ENCODE measurements at places on chromosomes 5 and 9.
A peak's percentile ranks its signal among the peaks of the same experiment; 100 is the strongest.

DNA sequence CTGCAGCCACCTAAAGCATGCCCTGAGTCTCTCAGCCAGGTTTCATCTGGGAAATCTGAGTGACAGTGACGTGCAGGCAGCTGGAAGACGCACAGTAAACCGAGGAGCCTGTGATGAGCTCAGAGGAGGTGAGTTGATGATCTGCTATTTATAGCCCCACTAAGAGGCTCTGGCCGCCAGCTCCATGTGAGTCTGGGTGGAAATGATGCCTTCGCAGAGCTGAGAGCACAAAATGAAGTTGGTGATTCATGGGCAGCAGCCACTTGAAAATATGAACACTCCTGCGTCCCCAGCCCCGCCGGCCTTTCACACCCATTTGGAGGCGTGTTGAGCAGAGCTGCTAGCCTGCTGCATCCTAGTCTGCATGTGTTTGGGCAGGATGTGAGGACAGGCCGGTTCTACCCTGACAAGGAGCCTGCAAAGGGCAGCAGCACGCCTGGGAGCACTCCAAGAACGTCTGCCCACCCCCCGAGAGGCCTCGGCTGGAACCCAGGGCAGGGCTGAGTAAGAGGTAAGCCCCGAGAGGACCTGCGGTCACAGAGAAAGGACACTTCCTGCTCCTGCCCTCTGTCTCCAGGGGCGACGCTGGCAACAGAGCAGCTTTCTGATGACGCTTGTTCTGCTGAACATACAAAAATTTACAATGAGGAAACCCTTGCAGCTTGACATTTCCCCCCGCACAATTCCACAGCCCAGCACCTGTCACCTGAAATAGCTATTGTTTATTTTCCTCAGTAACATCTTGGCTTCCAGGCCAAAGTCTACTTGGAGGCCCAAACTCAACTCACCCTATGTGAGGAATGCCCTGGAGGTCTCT is 25.1 kb upstream of the CDKN2AIPNL start:
- DNase-seq, result peak; percentile 37

- DNase-seq, result no peak
Measured at GRCh38 chr9:117733465-117733864, 29.3 kb downstream of the TLR4 start.

GRCh38 chr9:108636013-108636412 is 219.8 kb downstream of the ACTL7B start:
- DNase-seq, result no peak

- DNase-seq, result no peak
Measured at GRCh38 chr9:90735952-90736351, 65.7 kb upstream of the SYK start.

GRCh38 chr9:7665874-7666273 is 133.7 kb downstream of the DMAC1 start:
- DNase-seq, result no peak

GRCh38 chr5:167317884-167318283 is 973.6 kb upstream of the WWC1 start:
- no peak for DNase-seq

DNA sequence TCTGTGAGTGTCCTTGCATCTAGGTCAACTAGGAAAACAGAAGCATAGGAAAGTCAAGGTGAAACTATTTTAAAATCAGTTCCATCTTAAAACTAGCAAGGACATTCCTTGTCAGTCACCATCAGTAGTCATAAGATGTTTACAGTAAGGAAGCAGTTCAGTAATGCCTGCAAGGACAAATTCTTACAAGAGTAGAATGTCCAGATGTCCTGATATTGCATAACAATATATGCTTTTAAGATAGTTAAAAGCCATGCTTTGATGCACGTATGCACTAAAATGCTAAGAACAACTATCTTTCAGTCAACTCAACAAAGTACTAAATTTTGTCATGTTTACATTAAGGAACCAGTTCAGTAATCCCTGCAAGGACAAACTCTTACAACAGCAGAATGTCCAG is 11.3 kb upstream of the SVEP1 start:
- DNase-seq, result no peak

- no peak for DNase-seq
Measured at GRCh38 chr9:19931098-19931890, 142.5 kb upstream of the SLC24A2 start.

DNA sequence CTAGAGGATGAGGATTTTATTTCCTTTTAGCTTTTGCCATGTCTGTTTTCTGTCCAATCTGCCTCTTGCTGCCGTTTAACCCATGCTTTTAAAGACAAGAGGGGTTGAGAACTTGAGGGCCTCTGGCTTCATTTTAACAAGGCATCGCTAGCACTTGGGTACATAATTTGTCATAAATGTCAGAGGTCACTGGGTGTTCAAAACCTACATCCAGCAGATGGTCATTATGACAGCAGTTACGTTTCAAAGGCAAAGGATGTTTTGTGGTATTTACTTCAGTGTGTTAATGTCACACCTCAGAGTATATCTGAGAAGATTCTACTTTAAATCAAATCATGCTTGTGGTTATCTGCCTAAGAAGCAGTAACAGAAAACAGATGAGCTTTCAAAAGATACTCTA is 918.3 kb downstream of the NR2F1-AS1 start:
- no peak for DNase-seq

DNA sequence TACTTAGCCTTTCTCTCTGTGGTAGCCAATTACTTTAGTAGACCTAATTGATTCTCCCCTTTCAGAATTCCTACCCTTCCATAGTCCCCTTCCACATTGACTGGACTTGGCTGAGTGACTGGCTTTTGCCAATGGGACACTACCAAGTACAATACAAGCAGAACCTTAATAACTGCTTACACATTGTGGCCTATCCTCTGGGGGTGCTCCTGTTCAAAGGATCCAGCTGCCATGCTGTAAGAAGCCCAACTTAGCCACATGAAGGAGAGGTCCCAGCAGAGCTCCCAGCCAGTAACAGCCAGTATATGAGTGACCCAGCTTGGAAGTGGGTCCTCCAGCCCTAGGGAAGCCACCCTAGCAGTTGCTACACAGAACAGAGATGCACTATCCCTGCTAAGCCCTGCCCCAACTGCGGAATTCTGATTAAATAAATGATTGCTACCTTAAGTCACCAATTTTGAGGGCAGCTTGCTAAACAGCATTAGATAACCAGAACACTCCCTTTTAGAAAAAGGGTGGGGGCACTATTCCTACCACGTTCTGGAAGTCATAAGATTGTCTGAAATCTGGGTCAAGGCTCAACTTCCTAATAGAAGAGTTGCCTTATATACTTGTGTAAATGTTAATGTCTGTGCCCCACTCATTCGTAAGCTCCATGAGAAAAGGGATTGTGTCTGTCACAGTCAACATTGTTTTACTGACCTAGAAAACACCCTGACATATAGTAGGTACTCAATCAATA is 11.1 kb upstream of the APTX start:
- no peak for DNase-seq

DNA sequence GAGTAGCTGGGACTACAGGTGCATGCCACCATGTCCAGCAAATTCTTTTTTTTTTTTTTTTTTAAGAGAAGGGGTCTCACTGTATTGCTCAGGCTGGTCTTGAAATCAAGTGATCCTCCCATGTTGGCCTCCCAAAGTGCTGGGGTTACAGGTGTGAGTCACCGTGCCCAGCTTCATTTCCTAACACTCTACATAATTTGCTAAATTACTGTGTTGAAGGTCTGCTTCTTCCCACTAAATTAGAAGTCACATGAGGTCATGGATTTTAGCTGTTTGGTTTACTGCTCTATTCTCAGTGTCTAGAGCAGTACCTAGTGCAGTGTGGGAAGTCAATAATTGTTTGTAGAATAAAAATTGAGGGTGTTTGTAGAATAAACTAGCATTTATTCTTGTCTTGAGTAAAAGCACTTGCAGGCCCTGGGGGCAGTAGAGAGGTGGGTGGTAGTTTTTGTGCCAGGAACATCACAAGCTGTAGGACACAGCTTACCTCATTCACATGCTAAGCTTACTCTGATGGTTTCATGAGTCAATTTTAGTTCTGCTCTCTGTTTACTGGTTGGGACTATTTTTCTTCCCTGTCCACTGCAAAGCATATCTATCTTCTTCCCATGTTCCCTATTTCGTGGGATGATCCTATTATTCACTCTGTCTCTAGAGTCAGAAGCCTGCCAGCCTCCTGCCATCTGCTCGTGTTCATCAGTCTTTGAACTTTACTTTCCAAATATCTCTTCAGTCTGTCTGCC is 7.0 kb downstream of the TEX48 start:
- no peak for DNase-seq

DNA sequence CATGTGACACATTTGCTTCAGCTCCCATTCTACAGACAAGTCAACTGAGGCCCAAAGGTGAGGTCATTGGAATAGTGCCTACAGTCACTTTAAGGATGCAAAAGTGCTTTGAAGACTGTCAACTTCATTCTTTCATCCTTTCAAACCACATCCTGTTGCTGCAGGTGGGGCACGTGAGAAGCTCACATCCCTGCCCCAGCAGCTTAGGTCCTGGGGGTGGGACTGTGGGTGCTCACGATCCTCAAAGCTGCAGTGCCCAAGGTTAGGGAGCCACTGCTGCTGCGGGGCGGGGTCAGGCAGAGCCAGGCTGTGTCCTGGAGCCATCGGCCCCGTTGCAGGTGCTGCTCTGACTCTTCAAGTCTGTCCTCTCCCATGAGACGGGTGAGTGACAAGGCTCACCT is 57.9 kb upstream of the IER5L start:
- no peak for DNase-seq

DNA sequence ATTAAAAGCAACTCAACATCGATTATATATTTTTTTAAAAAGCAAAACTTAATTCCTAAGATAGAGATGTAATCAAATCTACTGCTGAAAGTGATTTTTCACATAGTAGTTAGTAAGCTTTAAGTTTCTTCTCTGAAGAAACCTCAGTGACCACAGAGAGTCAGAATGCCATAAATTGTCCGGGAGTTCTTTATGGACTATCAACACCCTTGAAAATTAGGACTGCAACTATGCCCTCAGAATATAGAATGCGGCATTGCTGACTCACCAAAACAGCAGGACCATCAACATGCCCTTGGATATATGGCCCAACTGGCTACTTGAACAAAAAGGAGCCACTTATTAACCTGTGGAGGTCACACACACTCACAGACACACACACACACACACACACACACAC is 228.9 kb upstream of the SNX2 start:
- no peak for DNase-seq

GRCh38 chr9:123893831-123894460 is 36.0 kb downstream of the DENND1A start:
- peak; percentile 5 for DNase-seq

DNA sequence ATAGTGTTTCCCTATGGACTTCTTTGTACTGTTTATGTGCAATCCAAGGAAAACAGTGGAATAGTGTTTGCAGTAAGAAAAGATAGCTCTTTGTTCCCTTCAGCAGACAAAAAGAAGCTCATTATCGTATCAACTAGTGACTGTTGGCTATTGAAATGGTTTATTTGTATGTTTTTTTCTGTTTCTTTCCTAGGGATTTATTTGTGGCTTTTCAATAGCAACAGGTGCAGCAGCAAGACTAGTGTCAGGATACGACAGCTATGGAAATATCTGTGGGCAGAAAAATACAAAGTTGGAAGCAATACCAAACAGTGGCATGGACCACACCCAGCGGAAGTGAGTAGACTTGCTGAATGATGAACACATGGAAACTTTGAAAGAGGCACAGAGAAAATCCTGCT is 65.1 kb downstream of the SLC44A1 start:
- no peak for DNase-seq

GRCh38 chr5:20562544-20562943 is 574.5 kb upstream of the CDH18 start:
- DNase-seq, result no peak

DNA sequence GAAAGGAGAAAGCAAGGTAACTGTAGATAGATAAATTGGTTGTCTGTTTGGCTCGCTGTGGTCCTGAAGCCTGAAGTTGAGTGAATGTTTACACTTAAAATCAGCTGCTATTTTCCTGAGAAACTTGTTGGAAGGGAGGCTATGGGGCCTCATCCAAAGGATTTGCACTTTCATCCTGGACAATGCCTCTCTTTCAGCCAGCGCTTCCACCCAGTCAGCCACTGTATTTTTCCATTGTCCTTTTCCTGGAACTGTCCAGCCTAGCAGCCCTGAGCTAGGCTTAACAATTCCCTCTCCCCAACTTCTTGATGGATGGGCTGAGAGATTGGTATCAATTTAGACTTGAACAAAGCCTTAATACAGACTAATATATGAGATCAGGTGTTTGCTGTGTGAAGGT is 429.2 kb downstream of the DMAC1 start:
- DNase-seq, result no peak

DNA sequence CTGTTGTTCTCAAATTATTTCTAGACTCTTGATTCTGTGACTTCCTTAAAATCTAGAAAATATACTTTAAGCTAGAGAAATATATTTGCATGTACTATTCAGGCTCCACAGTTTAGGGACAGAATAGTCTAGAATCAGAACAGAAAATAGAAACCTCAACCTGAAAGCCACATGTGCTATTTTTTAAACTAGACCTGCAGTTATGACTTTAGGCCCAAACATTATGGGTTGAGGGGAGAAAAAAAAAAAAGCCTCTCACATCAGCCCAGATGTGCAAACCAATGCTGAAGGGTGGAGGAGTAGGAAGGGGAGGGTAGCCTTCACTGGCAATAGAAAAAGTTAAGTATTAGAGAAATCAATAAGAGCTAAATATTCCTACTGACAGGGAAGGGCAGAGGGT is 35.7 kb downstream of the ELL2 start:
- no peak for DNase-seq

DNA sequence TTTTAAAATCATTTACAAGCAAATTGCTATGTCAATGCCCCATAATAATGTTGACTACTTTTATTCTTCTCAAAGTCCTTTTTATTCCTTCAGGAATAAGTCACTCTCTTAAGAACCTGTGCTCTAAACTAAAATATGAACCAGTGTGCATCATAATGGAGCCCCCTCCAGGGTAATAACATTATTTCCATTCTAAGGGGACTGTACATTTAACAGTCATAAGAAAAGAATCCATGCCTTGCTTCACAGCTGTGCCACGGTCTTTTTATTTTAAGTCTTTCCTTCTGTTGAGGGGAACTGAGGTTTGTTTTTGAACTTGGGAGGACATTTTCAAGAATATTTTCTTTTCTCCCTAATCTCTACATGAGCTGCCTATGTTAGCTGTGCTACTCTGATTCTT is 297.6 kb downstream of the MAN2A1 start:
- DNase-seq, result no peak

DNA sequence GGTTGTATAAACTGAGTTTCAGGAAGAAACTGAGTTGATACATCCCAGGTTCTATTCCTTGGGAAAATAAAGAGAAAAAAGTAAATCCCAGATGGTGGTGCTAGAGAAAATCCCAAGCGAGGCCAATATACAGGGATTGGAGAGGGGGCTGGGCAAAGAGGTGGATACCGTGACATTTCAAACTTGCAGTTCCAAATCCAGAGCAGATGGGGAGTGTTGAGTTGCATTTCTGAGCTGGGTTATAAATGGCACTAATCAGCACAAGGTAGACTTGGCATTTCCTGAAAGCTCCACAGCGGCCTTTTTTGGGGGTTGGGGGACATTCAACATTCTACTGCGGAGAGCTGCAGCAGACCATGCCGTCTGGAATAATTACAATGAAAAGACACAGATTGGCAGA is 224.4 kb downstream of the NXNL2 start:
- no peak for DNase-seq

GRCh38 chr5:167513381-167513780 is 778.1 kb upstream of the WWC1 start:
- no peak for DNase-seq

GRCh38 chr9:22241611-22242010 is 205.0 kb upstream of the DMRTA1 start:
- no peak for DNase-seq

Measured in fibroblast of the conjunctiva (primary cell).